ENCODE measurements at places on chromosomes 12 and 14. TPM values are rescaled to one million over a fixed set of nuclear protein-coding genes. Genes with fewer than 3 reads are reported as not detected.

Gene GUCY2C
- not detected for total RNA-seq

Gene TBX5
- total RNA-seq = 21.2 TPM

Gene KRT74
- not detected for total RNA-seq

Gene CKAP4
- total RNA-seq = 55.4 TPM

Gene GALNT4
- total RNA-seq = 7.8 TPM

Gene TAS2R9
- not detected for total RNA-seq

Gene CCDC38
- not detected for total RNA-seq

Gene NANOG
- total RNA-seq = 0.08 TPM

Gene PHC1
- total RNA-seq = 22.7 TPM

Gene LRRIQ1
- total RNA-seq = 1.4 TPM

Gene SCFD1
- total RNA-seq = 48.4 TPM

Gene ANAPC5
- total RNA-seq = 69.2 TPM

Gene COQ5
- total RNA-seq = 27.6 TPM

Gene DNAH10
- not detected for total RNA-seq

Gene SERPINA10
- total RNA-seq = not detected

Gene CCDC91
- 93.4 TPM for total RNA-seq

Gene LRTM2
- total RNA-seq = not detected

Gene PGF
- total RNA-seq = 17.9 TPM

Gene KERA
- total RNA-seq = not detected

Gene NFKBIA
- 290 TPM for total RNA-seq

Gene KRT8
- 133 TPM for total RNA-seq

All from gastroesophageal sphincter (tissue), 4 donors.